ENCODE measurements at places on chromosomes 16 and 17.

DNA sequence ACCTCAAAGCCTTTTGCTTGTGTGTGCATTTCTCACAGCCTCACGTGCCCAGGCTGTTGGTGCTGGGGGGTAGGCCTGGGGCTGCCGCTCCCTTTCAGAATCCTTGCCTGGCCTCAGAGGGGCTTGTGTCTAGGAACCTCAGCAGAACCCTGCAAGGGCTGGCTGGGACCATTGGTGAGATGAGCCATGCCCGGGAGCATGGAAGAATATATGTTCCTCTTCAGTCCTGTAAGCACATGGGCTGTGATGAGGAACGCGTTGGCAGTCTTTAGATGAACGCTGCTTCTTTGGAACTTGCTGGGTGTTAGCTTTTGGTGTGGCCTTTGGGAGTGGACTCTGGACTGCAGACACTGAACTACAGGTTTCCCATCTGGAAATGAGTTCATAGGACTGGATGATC, 32.0 kb upstream of the SLC5A10 start:
- DNase-seq: no peak

DNA sequence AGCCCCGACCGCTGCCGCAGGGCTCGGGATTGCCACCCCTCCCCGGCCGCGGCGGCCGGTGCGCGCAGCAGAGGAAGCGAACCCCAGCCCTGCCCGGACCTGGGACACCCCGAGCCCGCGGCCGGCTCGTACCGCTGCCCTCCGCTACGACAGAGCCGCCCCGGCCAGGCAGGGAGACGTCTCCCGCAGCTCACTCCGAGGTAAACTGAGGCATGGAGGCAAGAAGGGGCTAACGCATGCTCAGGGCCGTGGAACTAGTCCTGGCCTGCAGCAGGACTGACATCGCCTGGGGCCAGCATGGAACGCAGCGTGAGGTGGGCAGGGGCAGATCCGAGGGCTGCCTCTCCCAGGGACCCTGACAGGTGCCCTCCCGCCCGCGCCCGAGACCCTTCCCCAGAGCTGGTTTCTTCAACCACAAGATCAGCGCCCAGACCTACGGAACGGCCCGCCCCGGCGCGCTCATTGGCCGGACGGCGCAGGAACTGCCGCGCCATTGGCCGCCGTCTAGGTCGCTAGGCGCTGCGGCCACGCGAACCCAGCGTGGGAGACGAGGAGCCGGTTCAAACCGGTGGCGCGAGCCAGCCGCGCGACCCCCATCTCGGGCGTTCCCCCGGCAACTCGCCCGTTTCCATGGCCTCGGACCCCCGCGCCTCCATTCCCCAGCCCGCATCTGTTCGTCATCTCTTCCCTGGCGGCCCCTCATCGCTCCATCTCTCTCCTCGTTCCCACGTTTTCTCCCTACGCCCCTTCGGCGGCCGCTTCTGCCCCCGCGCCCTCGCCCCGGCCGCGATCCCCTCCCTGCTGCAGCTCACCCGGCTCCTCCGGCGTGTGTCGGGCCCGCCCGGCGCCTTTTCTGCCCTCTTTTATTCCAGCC, at the start of gene SLC43A2:
SLC43A2 (minus strand) TSS at position 853 of the 874 bp plus-strand sequence. CDS start 960 bp downstream, outside the sequence.
- peak; percentile 86 for DNase-seq

DNA sequence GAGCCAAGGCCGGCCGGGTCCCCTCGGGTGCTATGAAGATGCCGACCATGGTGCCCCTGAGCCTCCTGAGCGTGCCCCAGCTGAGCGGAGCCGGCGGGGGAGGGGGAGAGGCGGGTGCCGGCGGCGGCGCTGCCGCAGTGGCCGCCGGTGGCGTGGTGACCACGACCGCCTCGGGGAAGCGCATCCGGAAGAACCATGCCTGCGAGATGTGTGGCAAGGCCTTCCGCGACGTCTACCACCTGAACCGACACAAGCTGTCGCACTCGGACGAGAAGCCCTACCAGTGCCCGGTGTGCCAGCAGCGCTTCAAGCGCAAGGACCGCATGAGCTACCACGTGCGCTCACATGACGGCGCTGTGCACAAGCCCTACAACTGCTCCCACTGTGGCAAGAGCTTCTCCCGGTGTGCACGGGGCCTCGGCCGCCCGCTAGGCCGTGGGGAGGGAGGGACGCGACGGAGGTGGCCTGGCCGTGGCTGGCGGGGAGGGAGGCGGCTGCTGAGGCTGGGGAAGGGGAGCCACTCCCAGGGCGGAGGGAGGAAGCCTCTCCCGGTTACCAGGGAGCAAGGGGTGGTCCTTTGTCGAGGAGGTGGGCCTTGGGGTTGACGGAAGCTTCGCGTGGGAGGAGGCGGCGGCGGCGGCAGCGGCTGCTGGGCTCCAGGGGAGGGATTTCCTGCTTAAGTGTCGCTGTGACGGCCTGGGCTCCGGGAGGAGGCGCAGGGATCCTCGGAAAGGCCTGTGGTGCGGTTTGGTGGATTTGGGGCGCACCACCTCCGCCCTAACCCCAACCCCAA, 1.3 kb downstream of the MAZ start:
- DNase-seq: peak; percentile 75

GRCh38 chr17:70820276-70820675, 650.9 kb downstream of the KCNJ2 start:
- no peak for DNase-seq

GRCh38 chr16:2366660-2367309, 26.3 kb upstream of the ABCA3 start:
- DNase-seq: no peak

GRCh38 chr17:43583332-43583731, 37.2 kb upstream of the ETV4 start:
- DNase-seq: no peak

DNA sequence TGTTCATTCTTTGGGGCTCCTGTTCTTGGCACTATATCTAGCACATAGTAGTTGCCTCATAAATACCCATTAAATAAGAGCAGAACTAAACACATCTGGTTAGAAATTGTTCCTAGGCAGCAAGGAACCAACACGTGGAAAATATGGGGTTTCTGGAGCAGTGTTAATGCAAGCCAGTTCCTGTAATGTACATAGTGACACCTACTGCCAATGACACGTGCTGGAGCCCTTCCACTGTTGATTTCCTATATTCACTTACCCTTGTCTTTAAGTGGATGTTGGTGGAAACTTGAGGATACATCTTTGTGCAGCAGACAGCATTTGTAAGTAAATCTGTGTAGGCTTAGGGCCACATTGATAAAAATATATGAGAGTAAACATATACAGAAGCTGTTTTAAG, 1.6 kb upstream of the IRF8 start:
- no peak for DNase-seq
